Adipose tissue (tissue), 3 donors: ENCODE measurements at places on chromosomes 5 and 9. TPM values are rescaled to one million over a fixed set of nuclear protein-coding genes. Genes with fewer than 3 reads are reported as not detected.

OR1J1 gene
- polyA plus RNA-seq = not detected

PRRX2 gene
- 0.92 TPM for polyA plus RNA-seq

TSSK1B gene
- polyA plus RNA-seq = not detected

CCDC171 gene
- polyA plus RNA-seq = 1.1 TPM

SLC25A2 gene
- polyA plus RNA-seq = not detected

STING1 gene
- 28.3 TPM for polyA plus RNA-seq

GLRA1 gene
- not detected for polyA plus RNA-seq

KIF12 gene
- polyA plus RNA-seq = 1.0 TPM

PCDHB4 gene
- 2.9 TPM for polyA plus RNA-seq

CARD19 gene
- polyA plus RNA-seq = 26.3 TPM

FAM221B gene
- polyA plus RNA-seq = 0.03 TPM

ENTR1 gene
- 28.2 TPM for polyA plus RNA-seq

SHB gene
- 8.4 TPM for polyA plus RNA-seq

HAUS6 gene
- 1.9 TPM for polyA plus RNA-seq
